ENCODE measurements at places on chromosomes 2 and 18.

- no peak for DNase-seq
Observed at GRCh38 chr2:84126530-84126929, 332.6 kb downstream of the SUCLG1 start.

DNA sequence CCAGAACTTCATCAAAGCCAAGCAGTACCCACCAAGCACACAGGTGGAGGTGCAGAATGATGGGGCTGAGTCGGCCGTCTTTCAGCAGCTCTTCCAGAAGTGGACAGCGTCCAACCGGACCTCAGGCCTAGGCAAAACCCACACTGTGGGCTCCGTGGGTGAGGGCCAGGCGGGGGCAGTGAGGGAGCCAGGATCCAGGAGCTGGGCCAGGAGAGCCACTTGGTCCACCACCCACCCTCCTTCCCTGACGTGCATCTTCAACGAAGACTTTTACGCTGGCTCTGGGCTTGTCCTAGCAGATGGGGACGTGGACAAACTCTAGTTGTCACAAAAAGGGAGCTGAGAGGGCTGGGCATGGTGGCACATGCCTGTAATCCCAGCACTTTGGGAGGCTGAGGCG, 11.8 kb downstream of the VIL1 start:
- DNase-seq: no peak

DNA sequence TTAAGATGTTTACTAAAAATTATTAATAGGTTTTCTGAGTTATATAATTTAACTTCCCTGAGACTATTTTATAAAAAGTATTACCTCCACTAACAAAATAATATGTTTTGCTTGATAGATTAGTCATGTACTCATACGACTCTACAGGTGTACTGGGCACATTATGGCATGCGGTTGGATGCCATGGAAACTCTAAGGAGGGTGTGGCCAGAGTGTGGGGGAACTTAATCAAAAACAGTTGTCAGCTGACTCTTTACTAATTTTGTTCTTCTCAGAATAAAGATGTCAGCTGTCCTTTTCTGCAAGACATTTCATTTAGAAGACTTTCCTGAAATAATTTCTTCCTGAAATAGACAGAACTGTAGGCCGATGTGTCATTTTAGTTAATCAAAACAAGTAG, 228.3 kb upstream of the SIX3 start:
- DNase-seq: no peak

- no peak for DNase-seq
Observed at GRCh38 chr2:8494589-8494988, 187.3 kb upstream of the ID2 start.

DNA sequence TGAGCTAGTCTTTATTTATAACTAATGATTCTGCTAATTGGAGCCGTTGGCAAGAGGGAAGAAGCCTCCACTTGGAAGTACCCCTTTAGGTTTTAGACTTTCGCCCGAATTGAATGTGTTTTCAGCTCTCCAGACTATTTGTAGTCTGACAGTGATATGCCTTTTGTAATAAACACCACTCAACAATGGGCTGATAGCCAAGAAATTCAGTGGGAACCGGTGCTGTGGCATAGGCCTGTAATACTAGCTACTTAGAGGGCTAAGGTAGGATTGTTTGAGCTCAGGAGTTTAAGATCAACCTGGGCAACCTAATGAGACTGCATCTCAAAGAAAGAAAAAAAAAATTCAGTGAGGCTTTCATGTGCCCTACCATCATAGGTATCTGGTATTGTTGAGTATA, 13.6 kb upstream of the ZSCAN30 start:
- DNase-seq: no peak

- DNase-seq: no peak
Observed at GRCh38 chr2:36965206-36965605, 1.1 kb downstream of the STRN start.

DNA sequence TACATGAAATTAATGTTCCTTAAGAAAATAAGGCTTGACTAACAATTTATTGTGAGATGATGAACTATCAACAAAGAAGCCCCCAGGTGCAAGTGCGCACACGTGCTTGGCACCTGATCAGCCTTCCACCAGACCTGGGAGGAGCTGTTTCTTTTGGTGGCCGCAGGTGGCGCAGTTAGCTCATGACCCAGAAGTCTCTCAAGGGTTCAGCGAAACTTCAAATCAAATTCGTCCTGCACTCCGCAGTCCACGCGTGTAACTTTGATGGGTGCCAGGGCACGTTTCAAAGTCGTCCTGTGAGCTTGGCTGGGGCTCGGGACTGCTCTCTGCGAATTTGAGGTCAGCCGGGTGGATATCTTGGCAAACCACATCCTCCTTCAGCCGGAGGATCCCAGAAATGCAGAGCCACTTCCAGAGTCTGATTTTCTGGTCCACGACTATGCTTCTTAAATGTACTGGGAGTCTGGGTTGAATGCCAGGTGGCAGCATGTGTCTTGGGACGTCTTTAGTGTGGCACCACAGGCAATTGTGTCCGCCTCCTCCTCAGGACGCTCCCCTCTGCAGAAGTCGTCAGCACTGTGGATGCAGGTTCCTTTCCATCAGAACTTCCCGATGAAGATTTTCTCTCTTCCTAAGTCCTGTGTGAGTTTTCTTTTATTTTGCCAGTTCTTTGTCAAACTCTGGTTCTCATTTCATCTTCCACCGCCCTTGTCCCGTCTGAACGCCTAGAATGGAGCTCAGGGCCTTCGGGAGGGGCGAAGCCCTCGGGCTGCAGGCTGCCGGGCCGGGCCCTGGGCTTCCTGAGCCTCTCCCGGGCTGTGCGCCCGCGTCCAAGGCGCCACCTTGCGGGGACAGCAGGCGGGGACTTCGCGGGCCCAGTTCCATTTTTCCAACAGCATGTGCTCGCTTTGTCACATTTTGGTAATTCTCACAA, 61.3 kb upstream of the RAPGEF4 start:
- no peak for DNase-seq
